Caudate nucleus (tissue), 63 donors: ENCODE measurements at places on chromosomes 16 and 17.

GRCh38 chr16:7209598-7209997, 123.0 kb upstream of the RBFOX1 start:
- DNase-seq, result no peak

DNA sequence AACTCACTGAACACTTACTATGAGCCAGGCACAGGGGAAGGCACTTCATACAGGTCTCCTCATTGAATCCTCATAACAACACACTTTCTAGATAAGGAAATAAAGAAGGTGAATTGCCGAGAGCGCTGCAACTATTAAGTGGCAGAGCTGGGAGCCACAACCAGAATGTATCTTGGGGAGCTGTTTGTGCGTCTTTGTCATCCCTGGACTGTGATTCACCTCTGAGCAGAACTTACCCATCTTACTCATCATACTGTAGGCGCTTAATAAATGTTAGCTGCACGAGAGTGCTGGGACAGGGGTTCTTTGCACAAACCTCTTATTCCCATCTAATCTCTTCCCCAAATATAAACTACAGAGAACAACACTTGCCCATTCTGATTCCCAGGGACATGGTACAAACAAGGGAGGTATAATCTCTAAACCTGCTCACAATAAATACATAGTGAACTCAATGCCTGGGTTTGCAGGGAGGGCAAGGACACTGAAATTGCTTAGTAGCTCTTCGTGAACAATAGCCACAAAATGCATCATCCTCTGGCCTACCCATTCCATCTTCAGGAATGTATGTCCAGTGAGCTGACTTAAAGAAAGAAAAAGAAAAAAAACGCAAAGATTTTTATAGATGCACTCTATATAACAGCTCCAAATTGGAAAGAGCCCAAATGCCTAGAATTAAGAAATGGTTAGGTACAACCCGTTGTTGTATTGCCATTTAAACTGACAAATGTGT, 43.0 kb downstream of the MYO18A start:
- DNase-seq, result no peak

DNA sequence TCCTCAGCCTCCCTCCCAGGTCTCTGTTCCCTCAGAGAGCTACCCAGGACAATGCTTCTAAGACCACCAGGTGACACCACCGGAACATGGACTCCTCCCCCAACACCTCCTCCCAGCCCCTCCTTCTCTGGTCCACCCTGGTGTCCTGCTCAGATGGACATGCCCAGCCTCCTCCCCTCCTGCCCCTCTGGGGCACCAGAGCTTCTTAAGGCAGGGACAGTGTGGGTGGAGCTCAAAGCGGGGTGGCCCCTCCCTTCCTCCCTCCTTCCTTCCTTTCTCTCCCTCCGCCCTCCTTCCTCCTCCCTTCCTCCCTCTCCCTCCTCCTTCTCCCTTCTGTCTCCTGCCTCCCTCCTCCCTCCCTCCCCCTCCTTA, 22.7 kb downstream of the TRPV3 start:
- no peak for DNase-seq

GRCh38 chr16:75342308-75342811, 90.9 kb upstream of the BCAR1 start:
- no peak for DNase-seq

DNA sequence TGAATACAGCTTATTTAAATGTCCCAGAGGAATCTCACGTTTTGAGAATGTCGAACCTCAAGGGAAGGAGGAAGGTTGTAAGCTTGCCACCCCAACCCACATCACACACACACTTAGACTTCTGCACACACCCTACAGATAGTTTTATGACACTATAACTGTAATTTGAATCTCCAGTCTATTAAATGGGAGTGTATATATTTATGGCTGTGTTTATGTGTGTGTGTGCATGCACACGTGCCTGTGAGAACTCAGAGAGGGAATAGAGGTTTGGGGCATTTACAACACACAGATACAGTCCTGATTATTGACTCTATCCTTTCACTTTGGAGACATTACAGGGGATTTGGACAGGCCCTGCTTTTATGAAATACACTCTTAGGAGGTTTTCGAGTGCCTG, 171.5 kb upstream of the MAF start:
- DNase-seq, result no peak

DNA sequence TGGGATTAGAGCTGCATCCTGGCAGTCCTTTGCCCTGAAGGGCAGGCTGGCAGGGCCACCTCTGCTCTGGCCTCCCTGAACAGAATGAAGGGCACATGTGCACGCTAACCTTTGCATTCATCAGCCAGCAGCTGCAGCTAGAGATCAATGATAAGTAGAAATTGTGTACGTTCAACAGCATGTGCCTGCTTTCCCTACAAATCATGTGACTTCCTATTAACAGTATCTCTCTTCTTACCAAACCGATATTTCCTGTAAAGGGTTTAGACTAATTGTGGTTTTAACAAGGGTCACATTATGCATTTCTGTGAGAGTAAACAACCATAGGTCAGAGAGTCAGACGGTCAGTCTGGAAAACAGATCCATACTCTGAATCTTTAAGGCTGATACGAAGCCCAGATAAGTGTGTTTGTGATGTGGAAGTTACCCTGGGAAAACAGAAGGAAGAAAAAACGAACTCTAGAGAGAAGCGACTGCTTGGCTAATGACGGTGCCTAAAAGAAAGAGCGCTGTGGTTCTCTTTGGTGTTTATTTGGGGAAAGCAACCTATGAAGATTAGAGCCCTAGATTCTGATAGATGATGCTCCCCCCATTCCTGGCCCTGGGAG, 219.4 kb downstream of the MAF start:
- DNase-seq, result no peak

GRCh38 chr16:69544088-69544487, 21.7 kb upstream of the NFAT5 start:
- DNase-seq, result no peak

DNA sequence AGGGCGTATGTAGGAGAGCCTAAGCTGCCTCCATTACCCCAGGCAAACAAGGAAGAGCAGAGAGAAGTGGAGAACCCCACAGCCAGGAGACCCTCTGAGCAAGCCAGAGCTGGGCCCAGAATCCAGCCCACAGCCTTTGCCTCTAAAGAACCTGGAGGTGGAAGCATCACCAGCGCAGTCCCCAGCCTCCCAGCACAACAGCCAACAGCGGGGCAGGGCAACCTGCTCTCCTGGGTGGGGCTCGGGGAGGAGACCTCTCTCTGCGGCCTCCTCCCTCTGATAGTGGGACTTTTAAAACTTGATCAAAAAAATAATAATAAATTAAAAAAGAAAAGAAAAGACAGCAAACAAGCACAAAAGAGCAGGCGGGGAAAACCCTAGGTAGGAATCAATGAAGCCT, 45.9 kb downstream of the AXIN2 start:
- DNase-seq, result no peak

DNA sequence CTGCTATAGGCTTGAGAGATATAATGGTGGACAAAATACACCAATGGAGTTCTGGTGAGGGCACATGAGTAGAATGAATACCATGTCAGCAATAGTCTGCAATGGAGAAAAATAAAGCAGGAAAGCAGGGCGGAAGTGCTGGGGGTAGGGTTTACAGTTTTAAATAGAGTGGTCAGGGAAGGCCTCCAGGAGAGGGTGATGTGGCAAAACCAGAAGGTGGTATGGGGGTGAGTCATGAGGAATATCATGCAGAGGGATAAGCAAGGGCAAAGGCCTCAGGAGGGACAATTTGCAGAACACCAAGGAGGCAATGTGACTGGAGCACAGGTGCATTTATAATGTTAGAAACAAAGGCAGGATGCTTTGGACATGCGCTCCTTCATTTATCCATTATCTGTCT, 102.0 kb downstream of the ITFG1 start:
- DNase-seq, result no peak

- DNase-seq, result no peak
Observed at GRCh38 chr16:81623365-81624102, 155.6 kb upstream of the PLCG2 start.

DNA sequence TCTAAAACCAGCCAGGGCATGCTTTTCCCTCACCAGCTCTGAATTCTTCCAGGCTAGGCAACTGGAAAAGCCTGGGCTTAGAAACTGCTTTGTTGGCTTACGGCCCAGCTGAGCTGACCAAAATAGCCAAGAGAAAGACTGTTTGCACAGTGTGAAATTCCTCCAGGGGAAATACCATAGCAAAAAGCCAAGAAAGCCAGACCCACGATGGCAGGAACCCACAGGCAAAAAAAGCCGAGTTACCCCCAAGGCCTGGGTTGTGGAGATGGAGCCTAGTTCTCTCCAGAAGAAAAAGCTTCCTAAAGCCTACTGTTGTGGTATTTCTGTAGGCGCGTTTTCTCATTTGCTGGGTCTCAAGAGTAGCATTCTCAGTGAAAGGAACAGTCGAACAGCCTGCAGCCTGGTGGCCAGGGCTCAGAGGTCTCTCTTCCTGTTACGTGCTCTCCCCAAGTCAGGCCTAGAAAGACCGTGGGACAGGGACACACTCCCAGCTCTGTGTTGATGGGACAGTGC, 9.2 kb downstream of the SP2 start:
- DNase-seq, result no peak

DNA sequence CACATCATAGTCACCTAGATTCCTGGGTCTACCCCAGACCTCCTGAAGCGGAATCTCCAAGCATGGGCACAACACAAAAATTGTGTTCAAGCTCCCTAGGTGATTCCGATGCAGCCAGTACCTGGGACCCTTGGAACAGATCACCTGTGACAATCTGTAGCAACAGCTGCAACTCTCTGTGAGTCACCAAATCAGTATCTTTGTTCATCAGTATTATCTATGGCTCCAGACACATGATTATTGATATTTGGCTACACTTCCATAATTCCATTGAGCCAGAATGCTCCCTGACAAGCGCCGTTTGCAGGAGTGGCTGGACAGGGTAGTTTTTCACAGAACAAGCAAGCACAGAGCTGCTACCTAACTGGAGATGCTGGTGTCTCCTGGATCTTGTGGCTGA, 16.2 kb downstream of the SLC6A4 start:
- DNase-seq, result no peak

GRCh38 chr17:66414561-66415175, 112.3 kb downstream of the PRKCA start:
- DNase-seq, result no peak

- no peak for DNase-seq
Observed at GRCh38 chr17:4144422-4144747, 1.4 kb downstream of the CYB5D2 start.

DNA sequence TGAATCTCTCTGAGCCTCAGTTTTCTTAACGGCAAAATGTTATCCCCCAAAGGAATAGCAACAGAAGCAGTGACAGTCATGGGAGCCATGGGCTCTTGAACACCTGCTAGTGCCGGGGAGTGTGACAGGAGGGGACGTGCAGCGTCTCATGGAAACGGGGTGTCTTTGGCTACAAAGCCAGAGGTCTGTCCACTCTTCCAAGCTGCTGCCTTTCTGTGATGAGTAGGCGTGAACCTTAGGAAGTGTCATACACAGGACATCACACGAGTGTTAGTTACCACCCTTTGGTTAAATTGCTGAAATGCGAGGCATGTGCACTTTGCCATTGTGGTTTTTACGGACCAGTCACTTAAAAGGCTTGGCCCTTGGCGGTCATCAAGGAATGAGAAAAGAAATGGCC, 93.4 kb downstream of the IRF8 start:
- DNase-seq, result no peak

- DNase-seq, result no peak
Observed at GRCh38 chr16:85667841-85668413, 20.8 kb downstream of the GINS2 start.

- no peak for DNase-seq
Observed at GRCh38 chr16:31177136-31177535, 2.8 kb upstream of the FUS start.

DNA sequence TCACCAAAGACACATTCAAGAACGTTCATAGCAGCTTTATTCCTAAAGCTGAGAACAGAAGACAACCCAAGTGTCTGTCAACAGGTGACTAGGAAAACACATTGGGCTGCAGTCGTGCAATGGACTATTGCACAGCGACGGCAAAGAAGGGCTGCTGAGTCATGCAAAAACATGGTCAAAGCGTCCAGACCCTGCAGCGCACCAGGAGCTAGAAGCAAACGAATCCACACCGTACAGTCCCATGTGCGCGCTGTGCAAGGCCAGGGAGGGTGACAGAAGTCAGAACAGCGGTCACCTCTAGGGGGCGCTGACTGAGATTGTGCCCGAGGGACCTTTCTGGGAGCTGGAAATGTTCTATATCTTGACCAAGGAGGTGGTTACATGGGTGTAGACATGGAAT, 266.4 kb downstream of the MAF start:
- no peak for DNase-seq

- DNase-seq, result no peak
Observed at GRCh38 chr16:77617996-77618395, 104.3 kb upstream of the NUDT7 start.

DNA sequence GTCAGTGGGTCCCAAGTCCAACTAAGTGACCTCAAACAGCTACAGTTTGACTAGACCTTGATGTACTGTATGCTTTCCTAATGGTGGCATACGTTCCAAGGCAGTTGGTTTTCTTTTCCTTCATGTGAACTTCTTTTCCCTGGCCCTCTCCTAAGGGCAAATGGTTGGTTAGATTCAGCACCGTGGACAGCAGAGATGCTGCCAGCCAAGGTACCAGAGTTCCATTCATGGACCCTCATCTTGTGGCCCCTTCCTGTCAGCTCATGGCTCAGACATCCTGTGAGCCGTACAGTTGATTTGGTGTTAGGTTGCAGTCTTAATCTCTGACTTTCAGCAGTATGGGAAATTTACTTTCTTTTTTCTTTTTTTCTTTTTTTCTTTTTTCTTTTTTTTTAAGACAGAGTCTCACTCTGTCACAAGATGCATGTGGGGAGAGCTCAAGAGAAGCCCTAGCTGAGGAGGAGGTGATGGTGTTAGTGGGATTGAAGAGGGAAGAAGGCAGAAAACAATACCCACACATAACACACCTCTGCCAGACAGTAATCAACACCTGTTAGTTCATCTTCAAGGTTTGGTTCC, 122.4 kb downstream of the USP31 start:
- DNase-seq, result no peak

DNA sequence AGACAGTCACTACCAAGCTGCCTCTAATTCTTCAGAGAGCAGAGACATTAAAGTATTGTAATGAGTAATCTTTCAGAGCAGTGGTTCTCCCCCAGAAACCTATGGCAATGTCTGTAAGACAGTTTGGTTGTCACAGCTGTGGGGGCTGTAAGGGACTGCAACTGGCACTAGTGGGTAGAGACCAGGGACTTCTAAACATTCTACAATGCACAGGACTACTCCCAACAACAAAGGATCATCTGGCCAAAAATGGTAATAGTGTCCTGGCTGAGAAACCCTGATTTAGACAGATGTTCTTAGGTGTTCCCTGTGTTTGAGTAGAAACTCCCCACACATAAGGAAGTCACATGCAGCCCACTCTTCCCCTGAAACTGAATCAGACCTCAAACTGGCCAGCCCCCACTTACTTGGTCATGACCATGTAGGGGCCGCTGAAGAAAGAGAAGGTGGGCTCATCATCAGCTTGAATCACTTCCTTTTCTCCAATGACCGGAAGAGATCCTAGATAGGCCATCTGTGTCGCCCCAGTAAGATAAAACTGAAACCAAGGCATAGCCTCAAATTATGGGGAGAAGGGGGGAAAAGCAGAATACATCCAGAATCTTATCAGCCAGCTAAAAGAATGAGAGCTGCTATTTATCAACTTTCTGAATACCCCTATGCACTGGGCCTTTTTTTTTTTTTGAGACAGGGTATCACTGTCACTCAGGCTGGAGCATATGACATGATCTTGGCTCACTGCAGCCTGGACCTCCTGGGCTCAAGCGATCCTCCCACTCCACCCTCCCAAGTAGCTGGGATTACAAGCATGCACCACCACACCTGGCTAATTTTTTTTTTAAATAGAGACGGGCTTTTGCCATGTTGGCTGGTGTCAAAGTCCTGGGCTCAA, 75.8 kb downstream of the TEX14 start:
- DNase-seq, result no peak
